ENCODE measurements at places on chromosomes 2 and 18. TPM values are rescaled to one million over a fixed set of nuclear protein-coding genes. Genes with fewer than 3 reads are reported as not detected.

- no peak for DNase-seq
These were observed 9.2 kb upstream of the HK2 start for GRCh38 chr2:74824679-74825078.

DNA sequence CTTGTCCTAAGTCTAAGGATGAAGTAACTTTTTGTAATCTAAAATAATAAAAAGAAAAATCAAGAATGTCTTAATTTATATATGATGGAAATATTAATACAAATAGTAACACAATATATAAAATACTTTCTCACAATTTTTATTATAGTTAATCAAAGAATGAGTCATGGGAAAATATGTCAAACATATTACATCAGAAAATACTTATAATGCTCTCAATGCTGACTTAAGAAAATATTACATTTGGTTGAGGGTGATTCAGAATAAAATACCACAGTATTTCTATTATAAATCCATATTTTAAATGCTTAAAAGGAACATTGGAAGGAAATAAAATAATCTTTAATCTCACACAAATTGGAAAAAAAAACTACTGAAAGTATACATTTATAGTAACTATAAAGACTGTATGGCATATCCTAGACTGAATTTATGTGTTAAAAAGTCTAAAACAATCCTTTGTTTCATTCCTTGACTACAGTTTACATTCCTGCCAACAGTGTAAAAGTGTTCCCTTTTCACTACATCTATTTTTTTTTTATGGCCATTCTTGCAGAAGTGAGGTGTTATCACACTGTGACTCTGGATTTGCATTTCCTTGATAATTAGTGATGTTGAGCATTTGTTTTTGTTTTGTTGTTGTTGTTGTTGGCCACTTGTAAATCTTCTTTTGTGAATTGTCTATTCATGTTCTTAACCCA, 1573.5 kb upstream of the ACVR2A start:
- no peak for DNase-seq

- DNase-seq = no peak
These were observed 147.5 kb downstream of the RND3 start for GRCh38 chr2:150339951-150340350.

The TRIM43 gene
- not detected for total RNA-seq

DNA sequence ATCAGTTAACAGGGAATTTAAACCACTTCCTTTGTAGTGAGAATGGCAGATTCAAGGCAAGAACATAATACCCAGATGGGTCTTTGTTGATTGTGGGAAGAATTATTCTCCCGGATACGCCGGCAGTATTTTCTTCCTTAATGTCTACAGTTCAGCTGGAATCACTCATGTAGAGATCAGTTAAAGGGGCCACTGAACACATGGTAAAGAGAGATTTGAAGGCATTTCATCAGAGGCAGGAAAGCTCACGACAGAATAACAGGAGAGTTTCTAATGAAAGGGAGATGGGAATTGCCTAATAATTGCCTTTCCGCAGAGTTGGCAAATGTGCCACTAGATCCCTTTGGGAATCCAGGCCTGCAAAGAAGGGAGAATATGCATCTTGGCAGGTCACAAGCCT, 327.7 kb upstream of the ZNF804A start:
- no peak for DNase-seq

DNA sequence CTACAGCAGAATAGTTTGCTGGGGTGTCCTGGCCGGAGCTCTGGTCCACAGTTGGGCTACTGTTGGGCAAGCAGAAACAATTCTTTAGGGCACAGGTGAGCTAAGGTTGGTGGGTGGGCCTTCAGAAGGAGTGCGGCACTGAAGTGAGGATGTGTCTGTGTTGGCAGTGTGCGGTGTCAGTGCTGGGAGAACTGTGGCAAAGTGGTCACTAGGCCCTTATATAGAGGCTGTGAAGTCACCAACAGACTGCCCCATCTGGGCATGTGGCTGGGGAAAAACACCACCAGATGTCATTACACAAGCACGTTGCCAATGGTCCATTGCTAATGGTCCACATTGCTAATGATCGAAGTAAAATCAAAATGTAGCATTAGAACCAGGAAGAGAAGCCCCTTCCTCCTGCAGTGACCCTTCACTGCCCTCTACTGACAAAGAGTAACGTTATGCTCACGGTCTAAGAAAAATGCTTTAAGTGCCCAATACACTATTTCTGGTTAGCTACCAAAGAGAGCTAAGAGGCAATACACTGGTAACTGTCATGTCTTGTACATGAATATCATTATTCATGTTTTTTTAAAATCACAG, 21.3 kb downstream of the SCN1A start:
- DNase-seq = no peak

DNA sequence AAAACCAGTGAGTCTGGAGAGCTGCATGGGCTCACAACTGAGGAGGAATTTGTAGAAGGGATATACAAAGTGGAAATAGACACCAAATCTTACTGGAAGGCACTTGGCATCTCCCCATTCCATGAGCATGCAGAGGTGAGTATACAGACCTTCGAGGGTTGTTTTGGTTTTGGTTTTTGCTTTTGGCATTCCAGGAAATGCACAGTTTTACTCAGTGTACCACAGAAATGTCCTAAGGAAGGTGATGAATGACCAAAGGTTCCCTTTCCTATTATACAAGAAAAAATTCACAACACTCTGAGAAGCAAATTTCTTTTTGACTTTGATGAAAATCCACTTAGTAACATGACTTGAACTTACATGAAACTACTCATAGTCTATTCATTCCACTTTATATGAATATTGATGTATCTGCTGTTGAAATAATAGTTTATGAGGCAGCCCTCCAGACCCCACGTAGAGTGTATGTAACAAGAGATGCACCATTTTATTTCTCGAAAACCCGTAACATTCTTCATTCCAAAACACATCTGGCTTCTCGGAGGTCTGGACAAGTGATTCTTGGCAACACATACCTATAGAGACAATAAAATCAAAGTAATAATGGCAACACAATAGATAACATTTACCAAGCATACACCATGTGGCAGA, 3.6 kb downstream of the TTR start:
- no peak for DNase-seq

- DNase-seq = peak; percentile 79
These were observed 10.1 kb upstream of the ATP8B1 start for GRCh38 chr18:57813245-57813644.

The CABYR gene
- 9.5 TPM for total RNA-seq

The RAPGEF4 gene
- 0.13 TPM for total RNA-seq

All from SJSA1 (cell line).